ENCODE measurements at places on chromosomes 7 and 10.
A peak's percentile ranks its signal among the peaks of the same experiment; 100 is the strongest.

DNA sequence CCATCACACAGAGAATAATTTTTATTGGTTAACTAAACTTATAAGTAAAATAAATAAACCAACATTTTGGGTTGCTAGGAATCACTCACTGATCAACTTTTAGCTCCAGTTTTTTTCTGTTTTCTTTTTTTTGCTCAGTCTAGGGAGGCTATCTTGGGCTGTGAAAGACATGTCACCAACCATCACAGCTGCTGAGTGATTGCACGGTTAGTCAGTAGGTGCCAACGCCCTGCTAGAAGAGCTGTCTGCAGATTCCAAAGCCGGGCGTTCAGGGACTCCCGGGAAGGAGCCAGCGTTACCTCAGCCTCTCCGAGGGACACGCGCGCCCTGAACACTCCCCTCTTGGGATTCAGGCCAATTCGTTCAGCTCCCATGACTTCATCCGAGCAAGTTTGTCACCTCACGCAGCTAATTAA lies 604 bp upstream of the STAM start:
- DNase-seq: no peak

DNA sequence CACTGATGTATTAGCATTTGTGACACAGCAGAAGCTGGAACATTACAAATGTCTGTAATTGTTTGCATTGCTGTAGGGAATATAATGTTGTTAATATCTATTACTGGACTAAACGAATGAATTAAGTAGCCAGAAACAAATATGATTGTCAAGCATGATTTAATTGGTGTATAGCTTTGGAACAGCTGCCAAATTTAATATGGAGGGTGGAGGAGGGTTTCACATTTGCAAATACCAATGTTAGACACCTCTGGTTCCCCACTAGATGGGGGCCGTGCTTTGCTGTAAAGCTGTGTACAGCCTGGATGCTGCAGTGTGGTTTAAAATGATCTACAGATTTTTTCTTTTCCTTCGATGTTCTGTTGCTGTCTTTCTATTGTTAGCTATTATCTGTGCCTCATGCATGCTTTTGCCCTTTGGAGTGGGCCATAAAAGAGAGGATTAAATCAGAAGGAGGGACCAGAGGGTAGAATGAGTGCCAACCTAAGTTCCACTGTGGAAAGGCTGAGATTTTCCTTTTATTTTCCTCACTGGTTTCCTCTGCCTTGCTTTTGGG lies 23.1 kb downstream of the DNAJB9 start:
- DNase-seq: no peak

- DNase-seq: no peak
Measured at GRCh38 chr10:132328106-132328505, 3.9 kb upstream of the LRRC27 start.

DNA sequence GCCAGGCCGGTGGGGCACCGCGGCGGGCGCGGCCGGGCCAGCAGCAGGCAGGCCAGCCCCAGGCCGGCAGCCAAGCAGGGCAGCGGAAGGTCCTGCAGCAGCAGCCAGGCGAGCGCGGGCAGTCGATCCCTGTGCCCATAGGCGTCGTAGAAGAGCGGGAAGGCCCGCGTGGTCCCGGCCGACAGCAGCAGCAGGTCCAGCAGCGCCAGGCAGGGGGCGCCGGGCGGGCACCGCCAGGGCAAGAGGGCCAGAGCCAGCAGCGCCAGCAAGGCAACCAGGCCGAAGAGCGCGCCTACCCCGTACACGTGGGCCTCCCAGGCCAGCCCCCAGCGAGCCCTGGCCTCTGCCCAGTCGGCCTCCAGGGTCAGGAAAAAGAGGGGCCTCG lies 8.4 kb upstream of the RBM28 start:
- no peak for DNase-seq

GRCh38 chr10:44195112-44196007 lies 189.5 kb downstream of the CXCL12 start:
- DNase-seq: no peak

DNA sequence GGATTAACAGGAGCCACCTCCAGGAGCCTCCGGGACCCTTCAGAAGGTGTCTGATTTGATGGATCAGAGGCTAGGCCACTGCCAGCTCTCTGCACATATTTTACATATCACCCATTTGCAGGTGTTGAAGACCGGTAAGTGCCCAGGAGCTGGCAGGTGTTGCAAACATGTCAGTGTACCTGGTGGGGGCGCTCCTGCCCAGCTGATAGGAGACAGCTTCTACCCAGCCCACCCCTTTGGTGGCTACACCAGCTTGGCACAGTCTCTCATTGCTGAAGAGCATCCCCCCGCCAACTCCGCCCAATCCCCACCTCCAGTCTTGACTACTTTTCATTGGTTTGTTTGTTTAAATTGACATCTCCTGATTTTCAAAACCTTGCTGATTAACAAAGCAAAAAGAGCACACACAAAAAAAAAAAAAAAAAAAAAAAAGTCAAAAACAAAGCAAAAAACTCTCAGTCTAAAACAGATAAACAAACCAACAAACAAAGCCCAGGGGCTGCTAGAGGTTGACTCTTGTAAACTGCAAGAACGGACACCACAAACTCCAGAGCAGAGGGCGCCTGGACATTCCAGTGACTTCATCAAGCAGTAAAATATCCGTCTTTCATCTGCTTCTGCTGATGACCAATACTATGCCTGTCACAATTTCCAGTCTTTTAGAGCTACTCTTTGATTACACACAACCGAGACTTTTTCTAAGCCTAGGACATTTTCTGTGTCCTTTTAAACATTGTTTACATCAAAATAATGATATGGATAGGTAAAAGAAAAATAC lies 275.3 kb downstream of the NRG3 start:
- DNase-seq: peak; percentile 85

GRCh38 chr10:57338823-57339558 lies 928.7 kb downstream of the IPMK start:
- DNase-seq: peak; percentile 33

DNA sequence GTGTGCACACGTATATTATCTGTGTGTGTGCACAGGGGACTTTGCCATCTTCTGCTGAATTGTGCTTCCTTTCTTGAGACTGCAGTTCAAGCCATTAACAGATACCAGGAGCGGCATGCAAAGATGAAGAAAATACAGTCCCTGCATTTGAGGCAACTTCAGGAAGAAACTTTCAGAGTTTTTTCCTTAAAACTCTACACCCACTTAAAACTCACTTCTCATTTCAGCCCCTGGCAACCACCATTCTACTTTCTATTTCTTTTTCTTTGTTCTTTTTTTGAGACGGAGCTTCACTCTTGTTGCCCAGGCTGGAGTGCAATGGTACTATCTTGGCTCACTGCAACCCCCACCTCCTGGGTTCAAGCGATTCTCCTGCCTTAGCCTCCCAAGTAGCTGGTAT lies 448.9 kb upstream of the ZMIZ1 start:
- DNase-seq: no peak

DNA sequence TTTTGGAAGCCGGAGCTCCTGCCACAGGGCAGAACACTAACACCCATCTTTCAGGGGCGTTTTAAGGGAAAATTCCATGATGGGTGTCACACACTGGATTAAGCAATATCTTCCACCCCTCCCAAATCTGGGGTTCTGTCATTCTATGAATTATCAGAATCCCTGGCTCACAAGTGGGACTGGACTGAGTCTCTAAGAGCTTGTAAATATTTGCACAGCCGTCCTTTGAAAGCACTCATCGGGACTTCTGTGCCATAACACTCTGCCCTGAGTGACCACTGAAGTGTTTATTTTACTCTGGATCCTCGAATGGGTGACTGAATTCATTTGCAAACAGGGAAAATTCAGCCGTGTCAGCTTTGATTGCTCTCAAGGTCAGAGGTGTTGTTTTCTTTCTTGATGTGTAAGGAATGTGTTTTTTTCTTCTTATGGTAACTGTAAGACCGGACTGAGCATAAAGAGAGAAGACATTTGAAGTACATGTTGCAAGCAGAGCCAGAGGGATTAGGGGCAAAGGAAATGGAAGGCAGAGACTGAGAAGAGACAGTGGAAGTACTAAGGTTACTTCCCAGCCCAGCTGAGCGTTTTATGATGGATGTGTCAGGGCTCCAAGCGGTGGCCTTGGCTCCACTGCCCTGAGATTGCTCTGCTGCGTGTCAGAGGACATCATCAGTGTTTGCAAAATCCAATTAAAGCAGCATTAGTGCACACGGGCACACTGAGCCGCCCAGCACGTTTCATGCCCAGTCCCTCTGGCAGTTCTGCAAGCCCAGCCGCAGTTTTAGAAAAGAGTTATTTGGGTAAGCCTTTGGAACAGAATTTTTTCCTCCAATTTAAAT lies 17.7 kb upstream of the GTPBP4 start:
- no peak for DNase-seq

DNA sequence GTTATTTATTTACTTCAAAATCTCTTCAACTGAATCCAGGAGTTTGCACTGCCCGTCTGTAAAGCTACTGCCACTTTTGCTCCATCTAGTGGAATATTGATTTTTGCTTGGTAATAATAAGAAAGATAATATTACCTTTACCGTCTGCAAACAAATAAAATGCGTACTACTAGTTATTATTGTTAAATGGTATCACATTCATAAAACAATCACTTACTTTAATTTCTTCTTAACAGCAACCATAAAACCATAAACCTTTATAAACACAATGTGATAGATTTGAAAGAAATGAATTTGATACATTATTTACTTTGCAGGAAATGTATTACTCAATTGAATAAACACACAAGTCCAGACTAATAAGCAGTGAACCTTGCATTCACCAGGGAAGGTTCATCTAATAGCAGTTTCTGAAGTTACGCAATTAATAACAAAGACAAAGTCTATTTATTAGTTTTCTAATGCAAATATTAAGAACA lies 6.4 kb downstream of the AGMO start:
- no peak for DNase-seq

DNA sequence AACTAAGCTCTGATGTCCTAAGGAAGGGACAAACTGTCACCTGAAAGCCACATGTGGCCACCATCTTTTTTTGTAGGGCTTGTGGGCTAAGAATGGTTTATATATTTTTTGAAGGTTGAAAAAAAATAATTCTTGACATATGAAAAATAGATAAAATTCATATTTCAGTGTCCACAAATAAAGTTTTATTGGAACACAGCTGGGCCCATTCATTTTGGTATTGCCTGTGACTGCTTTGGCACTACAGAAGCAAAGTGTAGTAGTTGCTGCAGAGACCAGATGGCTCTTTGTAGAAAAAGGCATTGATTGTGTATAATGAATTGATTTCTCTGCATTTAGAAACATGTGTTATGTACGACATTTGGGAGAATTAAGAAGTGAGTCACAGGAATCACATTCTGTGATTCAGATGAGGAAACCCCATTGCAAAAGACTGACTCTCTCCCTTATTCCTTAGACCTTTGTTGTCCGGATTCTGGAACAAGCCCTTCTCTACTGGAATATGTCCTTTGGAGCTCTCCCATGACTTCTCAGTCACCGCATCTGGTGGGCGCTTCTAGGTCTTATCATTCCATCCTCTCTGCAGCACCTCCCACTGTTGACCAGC lies 438.7 kb downstream of the LRMDA start:
- no peak for DNase-seq

- no peak for DNase-seq
Measured at GRCh38 chr7:99390941-99391602, 16.5 kb downstream of the ARPC1B start.

GRCh38 chr10:129030603-129030895 lies 436.5 kb upstream of the MGMT start:
- DNase-seq: no peak

- no peak for DNase-seq
Measured at GRCh38 chr7:37277513-37277912, 171.2 kb downstream of the ELMO1 start.

- no peak for DNase-seq
Measured at GRCh38 chr7:13179011-13179582, 491.7 kb downstream of the ARL4A start.

GRCh38 chr7:47347816-47348385 lies 234.0 kb downstream of the TNS3 start:
- DNase-seq: no peak

DNA sequence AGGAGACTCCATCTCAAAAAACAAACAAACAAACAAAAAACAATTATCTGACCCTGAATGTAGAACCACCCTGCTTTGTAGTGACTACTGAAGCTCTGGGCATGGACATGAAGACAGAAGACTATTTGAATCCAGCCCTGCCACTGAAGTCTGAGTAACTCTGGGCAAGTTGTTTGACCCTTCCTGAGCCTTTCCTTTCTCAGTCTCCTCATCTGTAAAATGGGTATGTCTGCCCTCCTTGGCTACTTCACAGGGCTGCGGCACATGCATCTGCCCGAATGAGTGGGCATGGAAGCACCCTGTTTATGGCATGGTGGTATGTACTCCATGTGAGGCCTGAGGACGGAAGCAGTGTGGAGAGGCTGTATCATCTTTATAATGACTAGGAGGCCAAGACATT lies 22.2 kb upstream of the MALSU1 start:
- DNase-seq: no peak

GRCh38 chr10:8272794-8273425 lies 218.4 kb downstream of the GATA3 start:
- DNase-seq: no peak

GRCh38 chr7:87984088-87984487 lies 50.0 kb downstream of the ADAM22 start:
- DNase-seq: no peak

GRCh38 chr10:23742368-23742767 lies 303.5 kb downstream of the OTUD1 start:
- no peak for DNase-seq

DNA sequence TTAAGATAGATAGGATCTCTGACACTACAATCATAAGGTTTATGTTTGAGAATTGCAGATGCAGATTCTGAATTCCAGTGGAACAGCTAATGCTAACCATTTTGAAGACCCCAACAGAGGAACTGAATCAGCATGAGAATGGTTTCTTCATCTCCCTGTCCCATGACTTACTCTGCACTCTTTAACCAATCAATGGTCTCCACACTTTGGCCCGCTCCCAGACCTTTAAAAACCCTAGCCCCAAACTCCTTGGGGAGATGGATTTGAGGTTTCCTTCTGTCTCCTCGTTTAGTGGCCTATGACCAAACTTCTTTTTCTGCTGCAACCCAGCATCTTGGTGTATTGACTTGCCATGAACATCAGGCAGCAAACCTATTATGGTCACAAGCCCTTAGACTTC lies 804.9 kb downstream of the LRMDA start:
- DNase-seq: no peak

DNA sequence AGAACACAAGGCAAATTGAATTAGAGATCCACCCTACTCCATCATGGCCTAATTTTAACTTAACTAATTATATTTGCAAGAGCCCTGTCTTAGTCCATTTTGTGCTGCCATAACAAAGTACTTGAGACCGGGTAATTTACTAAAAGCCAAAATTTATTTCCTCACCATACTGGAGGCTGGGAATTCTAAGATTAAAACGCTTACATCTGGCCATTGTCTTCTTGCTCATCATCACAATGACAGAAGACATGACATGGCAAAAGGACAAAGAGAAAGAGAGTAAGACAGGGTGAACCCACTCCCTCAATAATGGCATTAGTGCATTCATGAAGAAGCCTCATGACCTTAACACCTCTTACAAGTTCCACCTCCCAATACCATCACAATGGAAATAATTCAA lies 1068.6 kb downstream of the DNAJB9 start:
- no peak for DNase-seq

DNA sequence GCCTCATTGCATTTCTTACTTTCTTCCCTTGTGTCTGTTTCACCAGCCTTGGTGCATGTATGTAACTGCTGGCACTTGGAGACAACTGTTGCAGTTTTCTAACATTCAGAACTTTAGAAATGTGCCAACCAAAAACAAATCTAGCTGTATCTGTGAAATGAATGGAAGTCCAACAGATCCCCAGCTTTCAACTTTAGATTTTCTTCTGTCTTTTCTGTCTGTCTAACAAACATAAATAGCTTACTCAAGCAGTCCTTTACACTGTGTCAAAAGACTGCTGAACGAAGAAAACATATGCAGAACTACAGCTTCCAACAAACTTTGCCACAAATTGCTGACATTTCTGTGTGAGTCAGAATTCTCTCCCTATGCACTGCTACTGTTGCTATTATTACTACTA lies 30.9 kb downstream of the SORCS1 start:
- DNase-seq: no peak

All from iPS DF 6.9 (cell line).